ENCODE measurements at places on chromosomes 3 and 15.

DNA sequence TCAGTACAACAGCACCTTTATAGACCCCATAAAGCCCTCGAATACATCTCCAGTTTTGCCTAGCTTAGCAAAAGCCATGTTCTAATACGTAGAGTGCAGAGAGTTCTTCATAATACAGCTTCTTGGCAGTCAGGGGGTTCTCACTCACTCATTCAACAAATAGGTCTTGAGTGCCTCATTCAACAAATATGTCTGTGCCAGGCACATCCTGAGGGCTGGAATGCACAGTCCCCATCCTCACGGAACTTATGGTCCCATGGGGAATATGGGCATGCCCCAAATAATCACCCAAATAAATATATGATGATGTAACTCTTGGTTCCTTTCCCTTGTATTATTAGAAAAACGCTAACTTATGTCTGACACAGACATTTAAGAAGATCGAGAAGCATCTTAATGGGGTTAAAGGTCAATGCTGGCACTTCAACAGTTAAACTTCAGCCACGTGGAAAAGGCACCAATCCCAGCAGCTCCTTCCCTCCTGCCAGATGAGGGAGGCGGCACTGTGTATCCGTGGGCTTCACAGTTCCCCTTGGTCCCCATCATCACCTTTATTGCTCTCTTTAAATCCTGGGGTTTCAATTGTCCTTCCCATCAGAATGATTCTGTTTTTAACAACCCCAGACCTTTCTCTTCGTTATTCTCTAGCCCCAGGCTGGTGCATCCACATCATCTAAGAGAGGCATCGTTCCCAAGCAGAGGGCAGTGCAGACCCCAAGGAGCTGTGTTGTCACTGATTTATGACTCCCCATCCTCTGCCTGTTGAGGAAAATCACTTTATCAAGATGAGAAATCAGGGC, 18.9 kb upstream of the SEMA5B start:
- DNase-seq, result no peak

GRCh38 chr3:107238787-107239186, 138.5 kb upstream of the CCDC54 start:
- DNase-seq, result no peak

DNA sequence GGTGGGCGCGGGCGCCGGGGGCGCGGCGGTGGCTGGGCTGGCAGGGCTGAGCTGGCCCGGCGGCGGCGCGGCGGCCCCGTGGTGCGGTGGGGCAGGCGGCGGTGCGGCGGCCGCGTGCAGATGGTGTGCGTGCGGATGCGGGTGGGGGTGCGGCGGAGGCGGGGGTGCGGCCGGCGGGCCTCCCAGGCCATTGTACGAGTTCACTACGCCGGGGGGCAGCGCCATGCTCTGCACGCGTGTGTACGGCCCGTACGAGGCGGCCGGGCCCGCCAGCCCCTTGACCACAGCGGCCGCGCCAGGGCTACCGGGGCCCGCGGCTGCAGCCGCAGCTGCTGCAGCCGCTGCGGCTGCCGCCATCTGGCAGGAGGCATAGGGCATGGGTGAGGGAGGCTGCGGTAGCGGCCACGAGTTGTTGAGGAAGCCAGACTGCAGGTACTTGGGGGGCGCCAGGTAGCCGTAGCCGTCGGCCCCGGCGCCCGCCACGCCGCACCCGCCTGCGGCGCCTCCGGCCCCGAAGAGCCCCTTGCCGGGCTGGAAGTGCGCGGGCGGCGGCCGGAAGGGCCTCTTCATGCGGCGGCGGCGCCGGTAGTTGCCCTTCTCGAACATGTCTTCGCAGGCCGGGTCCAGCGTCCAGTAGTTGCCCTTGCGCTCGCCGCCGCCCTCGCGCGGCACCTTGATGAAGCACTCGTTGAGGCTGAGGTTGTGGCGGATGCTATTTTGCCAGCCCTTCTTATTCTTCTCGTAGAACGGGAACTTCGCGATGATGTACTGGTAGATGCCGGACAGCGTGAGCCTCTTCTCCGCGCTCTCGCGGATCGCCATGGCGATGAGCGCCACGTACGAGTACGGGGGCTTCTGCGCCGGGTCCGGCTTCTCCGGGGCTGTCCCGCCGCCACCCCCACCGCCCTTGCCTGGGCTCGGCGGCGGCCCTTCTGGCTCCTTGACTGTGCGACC, 951 bp downstream of the FOXL2 start:
- DNase-seq, result peak; percentile 38

DNA sequence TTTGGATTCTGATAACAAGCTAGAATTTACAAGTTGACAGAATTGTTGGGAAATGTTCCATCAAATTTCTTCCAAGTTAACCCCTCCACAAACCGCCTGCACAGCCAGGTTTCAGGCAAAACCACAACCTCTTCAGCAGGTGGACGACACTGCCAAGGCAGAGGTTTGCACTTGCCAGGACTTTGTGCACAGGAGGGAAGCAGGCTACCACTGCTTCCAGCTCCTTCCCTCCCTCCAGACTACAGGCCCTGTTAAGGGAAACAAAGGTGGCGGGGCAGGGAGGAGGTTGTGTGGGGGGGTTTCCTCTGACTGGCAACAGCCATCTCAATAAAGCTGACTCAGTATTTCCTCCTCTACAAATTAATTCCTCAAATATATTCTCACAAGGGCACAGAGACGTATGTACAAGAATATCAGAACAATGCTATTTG, 42.2 kb downstream of the TBC1D2B start:
- peak; percentile 69 for DNase-seq

DNA sequence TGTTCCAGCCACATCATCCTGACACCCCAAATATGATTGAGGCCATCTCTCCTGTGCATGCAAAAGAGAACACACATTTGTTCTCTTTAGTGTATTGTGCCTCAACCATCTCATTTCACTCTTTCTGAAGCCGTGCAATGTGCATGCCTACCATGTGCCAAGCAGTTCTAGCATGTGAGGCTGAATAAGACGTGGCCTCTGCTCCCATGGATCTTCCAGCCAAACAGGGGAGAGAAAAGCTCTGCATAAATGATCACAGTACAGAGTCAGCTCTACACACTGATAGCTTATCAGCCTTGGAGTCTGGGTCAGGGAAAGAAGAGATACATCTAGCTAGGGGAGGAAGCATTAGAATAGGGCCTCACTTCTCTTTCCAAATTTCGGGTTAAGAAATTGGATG, 48.2 kb upstream of the ATG7 start:
- no peak for DNase-seq

Measured in fibroblast of pulmonary artery (primary cell).